Endothelial cell (in vitro differentiated cells): ENCODE measurements at places on chromosomes 2 and 18.

DNA sequence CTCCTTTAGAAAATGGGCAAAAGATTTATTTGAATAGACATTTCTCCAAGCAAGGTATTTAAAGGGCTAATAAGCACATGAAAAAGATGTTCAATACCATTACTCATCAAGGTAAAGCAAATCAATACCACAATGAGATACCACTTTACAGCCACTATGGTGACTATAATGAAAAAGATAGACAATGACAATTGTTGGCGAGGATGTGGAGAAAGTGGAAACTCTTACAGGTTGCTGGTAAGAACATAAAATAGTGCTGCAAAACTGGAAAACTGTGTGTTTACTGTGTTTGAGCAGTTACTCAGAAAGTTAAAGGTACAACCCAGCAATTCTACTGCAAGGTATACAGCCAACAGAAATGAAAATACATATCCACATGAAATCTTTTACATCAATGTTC lies 31.9 kb upstream of the RNU4ATAC start:
- DNase-seq: no peak

DNA sequence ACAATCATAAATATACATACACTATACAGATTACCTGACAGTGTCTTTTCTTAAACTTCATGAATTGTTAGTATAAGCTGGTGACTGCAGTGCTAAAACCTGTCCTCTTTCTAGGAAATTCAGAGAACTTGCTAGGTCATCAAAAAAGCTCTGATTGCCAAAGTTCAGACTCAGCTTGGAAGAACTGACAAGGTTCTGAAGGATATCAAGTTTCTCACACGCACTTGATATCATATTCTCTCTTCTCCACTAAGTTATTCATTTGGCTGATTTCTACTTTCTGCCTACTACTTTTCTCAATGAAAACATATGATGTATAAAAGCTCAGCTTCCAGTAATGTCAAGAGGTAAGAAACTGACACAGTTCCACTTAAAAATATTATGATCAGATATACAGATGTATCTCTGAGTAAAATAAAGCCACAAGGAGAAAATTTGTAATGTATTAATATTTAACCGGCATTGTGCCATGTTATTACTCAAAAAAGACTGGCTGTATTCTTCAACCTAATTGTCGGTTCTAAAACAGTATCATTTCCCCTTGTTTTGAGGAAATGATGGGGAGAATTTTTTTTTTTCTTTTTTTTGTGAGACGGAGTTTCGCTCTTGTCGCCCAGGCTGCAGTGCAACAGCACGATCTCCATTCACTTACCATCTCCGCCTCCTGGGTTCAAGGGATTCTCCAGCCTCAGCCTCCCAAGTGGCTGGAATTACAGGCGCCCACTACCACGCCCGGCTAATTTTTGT lies 2.4 kb downstream of the OSBPL1A start:
- DNase-seq: no peak

DNA sequence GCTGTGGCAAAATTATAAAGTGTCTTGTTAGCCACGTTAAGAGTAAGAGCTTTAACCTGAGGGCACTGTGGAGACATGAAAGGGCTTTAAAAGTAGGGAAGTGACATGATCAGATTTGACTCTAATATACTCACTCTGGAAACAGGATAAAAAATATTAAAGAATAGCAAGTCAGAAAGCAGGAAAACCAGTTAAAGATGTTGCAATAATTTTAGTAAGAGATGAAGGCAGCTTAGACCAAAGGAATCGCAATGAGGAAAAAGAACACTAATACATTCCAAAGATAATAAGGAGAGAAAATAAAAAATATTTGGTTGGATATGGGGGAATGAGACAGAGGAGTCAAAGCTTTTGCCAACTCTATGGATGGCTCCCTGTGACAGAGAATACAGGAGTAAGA lies 183.8 kb downstream of the DYM start:
- no peak for DNase-seq

DNA sequence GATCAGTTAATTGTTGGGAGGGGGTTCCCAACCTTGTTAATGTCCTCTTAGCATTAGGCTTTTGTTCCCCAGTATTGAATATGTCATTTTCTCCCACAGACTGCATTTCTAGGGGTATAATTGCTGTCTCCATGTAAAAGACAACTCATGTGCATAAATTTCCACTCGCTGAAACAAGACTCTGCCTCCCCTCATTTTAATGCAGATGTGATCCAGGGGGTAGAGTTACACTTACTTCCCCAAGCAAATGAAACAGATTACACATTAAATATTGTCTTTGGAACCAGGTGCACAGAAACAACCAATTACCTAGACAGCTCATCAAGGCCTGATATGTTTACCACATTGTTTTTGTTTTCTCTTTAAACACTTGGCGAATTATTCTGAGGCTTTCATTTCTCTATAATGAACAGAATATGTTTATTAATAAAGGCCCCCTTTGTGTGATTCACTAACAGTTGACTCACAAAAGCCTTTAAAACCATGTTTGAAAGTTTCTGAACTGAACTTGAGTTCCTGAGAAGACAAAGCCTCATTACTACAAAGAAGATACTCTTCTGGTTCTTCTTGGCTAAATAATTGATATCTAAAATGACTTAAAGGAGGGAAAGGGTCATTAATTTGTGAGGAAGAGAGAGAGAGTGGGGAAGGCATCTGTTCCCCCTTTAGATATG lies 15.0 kb upstream of the ACVR1 start:
- DNase-seq: no peak

DNA sequence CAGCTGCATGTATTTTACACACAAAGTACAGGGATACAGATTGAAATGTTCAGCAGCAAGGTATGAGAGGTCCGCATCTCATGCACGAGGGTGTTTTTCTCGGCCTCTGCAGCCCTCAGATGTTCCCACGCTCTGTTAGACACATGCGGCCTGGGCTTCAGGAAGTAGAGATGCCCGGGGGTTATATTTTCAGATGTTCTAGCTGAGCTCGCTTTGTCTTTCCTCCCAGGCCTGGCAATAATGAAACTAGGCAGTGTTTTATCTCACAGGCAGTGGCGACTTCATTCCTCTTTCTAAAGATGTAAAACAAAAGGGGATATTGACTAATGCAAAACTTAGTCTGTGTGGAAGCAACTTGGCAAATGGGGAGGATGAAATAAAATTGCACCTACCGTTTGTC lies 190.7 kb downstream of the GBX2 start:
- no peak for DNase-seq
